Urinary bladder (tissue), 4 donors: ENCODE measurements at places on chromosomes 1 and 21. TPM values are rescaled to one million over a fixed set of nuclear protein-coding genes. Genes with fewer than 3 reads are reported as not detected.

KLF18 gene
- total RNA-seq = not detected

OR2T29 gene
- total RNA-seq = not detected

MRPL39 gene
- total RNA-seq = 34.7 TPM

SPATA21 gene
- total RNA-seq = not detected

TRNP1 gene
- total RNA-seq = 7.1 TPM

CFHR2 gene
- total RNA-seq = not detected

LRRC53 gene
- total RNA-seq = not detected

CRYBG2 gene
- 1.5 TPM for total RNA-seq

DMRTA2 gene
- total RNA-seq = not detected
